ENCODE measurements at places on chromosomes 5 and 9.
A peak's percentile ranks its signal among the peaks of the same experiment; 100 is the strongest.

DNA sequence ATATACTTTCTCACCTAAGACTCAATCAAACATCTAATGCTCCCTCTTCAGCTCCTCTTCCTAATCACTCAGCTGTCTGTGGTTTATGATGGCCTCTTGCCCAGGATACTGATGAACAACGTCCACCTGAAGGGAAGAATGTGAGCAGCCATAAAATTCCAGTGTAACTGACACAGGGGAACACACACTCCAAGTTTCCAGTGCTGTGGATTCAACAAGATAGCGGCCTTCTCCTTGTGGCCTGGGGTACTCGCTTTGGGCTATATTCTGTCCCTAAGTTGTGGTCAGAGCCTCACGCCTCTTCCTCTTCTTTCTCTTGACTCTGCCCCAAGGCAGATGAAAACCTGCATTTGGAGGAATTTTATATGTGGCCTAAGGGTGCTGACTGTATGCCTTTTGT is 11.7 kb downstream of the B4GALT1 start:
- no peak for DNase-seq

- DNase-seq = no peak
Observed at GRCh38 chr5:32147236-32147635, 26.9 kb downstream of the GOLPH3 start.

- DNase-seq = peak; percentile 29
Observed at GRCh38 chr5:102681403-102681983, 73.6 kb upstream of the PAM start.

DNA sequence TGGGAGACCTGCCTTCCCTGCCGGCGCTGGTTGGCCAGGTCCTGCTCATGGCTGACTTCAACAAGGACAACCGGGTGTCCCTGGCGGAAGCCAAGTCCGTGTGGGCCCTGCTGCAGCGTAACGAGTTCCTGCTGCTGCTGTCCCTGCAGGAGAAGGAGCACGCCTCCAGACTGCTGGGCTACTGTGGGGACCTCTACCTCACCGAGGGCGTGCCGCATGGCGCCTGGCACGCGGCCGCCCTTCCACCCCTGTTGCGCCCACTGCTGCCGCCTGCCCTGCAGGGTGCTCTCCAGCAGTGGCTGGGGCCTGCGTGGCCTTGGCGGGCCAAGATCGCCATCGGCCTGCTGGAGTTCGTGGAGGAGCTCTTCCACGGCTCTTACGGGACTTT is 10.6 kb downstream of the DIPK1B start:
- no peak for DNase-seq

GRCh38 chr5:179964015-179964414 is 56.3 kb upstream of the TBC1D9B start:
- DNase-seq = no peak

DNA sequence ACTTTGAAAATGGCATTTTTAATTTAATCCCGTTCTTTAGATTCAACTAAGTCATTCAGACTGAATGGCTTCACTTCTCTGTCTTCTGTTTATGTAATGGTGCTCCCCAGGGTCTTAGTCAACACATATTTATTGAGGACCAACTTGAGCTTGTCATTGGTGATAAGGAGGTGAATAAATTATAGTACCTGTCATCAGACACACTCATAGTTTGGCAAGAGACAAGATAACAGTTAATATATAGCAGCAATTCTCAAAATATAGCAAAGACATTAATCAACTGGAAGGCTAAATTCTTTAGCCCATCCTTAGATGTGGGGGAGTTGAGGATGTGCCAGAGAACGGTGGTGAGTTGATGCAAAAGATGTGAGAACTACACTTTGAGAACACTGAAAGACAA is 78.4 kb downstream of the MACIR start:
- DNase-seq = no peak

DNA sequence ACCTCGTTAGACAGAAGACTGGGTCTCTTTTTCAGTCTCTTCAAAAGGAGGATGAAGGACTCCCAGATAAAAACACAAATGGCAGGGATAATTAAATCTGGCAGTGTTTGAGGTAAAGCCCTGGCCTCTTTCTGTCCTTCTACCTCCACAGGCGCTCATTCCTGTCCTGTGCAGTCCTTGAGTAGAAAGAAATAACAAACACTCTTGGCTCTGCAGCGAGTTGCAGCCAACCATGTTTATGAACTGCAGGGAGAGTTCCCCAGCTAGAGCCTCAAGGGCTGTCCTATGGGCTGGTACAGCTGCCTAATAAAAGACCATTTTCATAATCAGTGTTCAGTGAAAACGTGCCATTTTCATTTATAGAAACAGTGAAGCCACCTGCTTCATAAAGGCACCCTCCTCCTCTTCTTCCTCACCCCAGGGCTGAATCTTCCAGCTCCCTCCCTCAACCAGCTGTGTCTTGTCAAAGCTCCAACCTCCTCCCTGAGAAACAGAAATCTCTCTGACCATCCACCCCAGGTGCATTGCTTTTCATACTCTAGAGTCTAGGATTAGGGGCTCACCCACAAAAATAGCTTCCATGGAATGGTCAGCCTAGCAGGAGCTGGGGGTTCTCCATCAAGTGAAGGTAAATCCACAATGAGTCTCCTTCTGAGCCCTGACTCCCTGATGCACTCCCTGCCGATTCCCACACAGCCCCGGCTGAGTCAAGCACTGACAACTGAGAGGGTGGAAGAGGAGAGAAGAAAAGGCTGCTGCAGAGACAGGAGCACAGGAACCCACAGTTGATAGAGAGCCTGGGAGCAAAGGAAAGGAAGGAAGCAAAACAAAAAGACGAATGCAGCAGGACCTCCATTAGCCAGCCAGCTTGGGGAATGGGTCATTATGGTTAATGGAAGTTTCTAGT is 150.7 kb downstream of the CMYA5 start:
- DNase-seq = no peak

- no peak for DNase-seq
Observed at GRCh38 chr9:99848447-99848846, 26.8 kb downstream of the NR4A3 start.

- no peak for DNase-seq
Observed at GRCh38 chr9:17116400-17116837, 18.4 kb upstream of the CNTLN start.

- DNase-seq = no peak
Observed at GRCh38 chr5:171520300-171521174, 101.1 kb downstream of the FGF18 start.

- no peak for DNase-seq
Observed at GRCh38 chr9:122819326-122819725, 9.1 kb downstream of the PDCL start.

DNA sequence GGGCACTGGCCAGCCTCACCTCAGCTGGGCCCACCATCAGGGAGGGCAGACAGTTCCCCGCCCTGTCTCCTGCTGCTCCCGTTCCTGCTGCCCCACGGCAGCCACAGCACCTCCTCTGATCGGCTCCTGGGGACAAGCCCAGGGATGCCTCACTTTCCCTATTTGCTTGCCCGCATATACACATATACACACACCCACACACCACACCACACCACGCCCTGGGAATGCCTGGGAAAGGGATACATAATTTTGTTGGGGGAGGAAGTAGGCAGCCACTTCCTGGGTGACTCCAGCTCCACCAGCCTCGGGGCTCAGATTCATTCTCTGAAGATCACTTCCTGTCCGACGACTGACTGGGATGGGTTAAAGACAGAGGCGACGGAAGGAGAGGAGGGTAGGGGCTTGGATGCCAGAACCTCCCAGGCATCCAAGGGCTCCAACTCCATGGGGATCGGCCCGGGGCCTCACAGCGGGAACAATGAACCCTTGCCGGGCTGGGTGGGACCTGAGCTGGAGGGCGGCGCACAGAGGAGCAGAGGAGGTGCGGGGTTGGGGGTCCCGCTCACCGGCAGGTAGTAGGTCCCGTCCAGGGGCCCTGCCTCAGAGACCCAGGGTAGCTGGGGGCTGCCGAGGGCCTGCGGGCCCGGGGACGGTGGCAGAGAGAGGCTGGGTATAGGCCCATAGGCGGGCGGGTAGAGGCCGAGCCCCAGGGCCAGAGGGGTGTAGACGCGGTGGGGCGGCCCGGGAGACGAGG is 2.0 kb upstream of the MZB1 start:
- no peak for DNase-seq

DNA sequence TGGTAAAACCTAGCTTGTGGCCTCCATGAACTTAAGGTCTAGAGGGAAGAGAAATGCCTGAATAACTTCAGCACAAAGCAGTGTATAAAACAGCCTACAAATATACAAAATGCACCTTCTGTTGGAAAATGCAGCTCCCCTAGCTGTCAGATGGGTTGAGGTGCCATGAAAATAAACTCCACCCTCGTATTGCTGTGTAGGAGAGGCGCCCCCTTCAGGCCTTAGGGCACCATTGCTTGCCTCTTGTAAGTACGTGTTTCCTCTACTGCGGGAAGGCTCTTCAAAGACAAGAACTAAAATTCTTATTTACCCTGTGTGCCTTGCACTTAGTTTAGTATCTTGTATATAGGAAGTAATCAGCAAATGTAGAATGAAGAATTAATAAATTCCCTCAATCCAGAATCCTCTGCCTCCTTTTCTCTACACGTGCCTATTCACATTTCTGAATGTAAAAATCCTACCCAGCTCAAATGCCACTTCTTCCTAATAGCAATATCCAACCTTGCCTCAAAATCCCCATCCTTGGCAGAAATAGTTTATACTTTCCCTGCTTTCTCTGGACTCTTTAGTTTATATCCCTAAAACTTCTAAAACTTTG is 393.7 kb upstream of the PDE4D start:
- DNase-seq = no peak

DNA sequence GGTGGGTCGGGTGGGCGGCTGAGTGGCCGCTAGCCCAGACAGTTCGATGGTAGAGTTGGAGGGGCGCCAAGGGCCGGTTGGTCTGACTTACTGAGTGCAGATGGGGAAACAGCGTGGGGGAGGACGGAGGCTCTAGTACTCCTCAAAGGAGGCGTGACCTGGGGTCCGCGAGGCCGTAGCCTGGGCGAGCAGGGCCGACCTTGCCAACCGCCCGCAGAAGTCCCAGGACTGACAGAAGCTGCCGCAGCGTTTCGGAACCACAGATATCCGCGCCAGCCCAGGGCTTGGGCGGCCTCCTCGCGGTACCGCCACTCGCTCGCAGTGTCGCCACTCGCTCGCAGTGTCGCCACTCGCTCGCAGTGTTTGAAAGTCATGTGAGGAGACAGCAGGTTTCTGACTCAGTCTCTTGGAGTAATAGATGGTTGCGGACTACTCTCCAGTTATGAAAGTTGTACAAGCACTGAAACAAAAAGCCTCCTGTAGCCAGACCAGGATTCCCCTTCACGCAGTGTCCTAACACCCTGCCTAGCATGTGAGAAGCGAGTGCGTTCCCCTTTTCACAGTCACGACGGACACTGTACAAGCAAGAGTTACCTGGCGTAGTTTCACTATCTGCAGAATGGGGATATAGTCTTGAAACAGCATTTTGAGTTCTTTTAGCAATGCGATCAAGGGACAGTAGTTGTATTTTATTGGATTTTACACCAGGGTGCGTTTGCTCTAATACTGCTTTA is 674 bp downstream of the TMEM38B start:
- DNase-seq = peak; percentile 8

- DNase-seq = no peak
Observed at GRCh38 chr5:68679041-68679440, 414.8 kb upstream of the SLC30A5 start.

- peak; percentile 42 for DNase-seq
Observed at GRCh38 chr5:68287976-68288706, 72.6 kb downstream of the PIK3R1 start.

DNA sequence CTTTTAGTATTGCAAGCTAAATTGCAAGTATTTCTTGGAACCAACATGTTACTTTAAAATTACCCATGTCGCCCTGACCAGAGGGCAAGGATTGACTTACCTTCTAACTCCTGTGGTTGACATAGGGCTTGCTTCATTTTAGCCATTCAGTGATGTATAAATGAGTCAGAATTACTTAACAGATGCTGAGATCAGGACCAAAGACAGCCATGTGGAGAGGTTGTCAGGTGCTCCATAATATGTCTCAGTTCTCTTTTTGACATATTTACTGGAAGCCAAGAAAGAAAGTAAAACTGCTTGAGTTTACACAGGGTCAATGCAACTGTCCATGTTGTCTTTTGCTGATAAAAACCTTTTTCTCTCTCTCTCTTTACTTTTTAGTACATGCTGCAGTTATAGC is 33.2 kb downstream of the F2RL2 start:
- no peak for DNase-seq

DNA sequence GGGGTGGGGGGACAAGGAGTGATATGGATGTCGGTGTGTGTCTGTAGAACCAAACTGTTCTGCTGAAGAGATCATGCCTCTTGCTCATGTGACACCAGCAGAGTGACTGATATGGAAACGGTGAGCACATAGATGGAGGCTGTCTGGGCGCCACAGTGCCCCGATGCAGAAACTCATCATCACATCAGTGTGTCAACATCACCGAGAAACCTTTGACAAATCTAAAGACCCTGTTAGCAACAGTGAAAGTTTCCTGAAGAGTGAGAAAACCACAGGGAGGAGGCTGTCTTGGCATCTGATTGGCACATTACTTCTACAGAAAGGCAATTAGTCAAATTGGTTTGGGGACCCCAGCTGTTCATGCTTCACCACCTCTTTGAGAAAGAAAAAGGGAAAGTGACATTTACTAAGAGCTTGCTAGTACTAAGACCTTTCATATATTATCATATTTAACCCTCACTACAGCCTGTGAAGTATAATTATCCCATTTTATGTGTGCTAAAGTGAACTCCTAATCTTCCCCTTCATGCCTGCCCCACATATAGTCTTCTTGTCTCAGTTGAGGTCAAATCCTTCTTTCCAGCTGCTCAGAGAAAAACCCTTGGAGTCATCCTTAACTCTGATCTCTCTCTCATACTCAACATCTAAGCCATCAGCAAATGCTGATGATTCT is 25.6 kb downstream of the CSF2 start:
- no peak for DNase-seq

DNA sequence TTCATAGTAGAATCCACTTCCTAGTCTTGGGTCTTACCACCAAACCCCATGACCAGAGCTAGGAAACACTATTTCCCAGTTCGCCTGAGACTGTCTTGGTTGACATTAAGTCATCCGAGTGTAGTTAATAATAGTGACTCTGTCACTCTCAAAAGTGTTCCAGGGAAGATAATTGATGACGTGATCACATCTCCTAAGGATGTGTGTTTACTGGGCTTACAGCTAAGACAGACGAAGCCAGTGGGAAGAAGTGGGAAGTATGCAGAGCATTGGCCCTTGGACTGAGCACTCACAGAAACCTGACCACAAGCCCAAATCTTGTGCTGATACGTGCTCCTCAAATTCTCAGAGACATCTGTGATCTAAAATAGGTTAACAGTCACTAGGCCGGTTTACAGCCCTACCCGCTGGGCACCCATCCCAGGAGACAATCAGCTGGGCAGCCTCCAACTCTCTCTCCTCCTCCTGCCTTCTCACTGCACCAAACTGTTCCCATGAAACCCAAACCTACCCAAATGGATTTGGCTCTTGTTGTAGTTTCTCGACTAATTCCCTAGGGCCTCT is 316.6 kb downstream of the TLE1 start:
- no peak for DNase-seq

DNA sequence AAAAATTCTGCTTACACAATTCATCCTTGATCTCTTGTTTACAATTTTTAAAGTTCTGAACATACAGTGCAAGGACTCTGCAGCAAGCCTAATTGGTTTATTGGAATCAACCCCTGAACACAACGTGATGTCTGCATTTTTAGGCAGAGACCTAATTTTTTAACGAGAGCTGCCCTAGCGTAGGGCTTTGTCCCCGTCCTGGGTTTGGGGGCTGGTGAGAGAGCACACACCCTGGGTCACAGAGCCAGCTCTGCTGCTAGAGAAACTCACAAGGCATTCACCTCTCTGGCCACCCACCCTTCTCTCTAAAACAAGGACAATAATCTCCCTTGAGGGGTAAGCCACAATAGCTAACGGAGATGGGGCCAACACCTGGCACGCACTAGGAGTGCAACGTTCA is 28.2 kb downstream of the SH3PXD2B start:
- no peak for DNase-seq

Measured in stimulated activated CD4-positive, alpha-beta T cell treated with anti-CD3 and anti-CD28 coated beads, TNF-alpha, amount 100 ng/mL, for 48 hours (primary cell).